Activated CD4-positive, CD25-positive, alpha-beta regulatory T cell treated with anti-CD3 and anti-CD28 coated beads, Interleukin-2, amount 50 U/mL, for 16 hours (primary cell): ENCODE measurements at places on chromosomes 1 and 21.

- no peak for DNase-seq
Observed at GRCh38 chr1:161196521-161197451, 2.1 kb downstream of the ADAMTS4 start.

GRCh38 chr1:92623187-92623778 lies 136.6 kb upstream of the GFI1 start:
- no peak for DNase-seq

DNA sequence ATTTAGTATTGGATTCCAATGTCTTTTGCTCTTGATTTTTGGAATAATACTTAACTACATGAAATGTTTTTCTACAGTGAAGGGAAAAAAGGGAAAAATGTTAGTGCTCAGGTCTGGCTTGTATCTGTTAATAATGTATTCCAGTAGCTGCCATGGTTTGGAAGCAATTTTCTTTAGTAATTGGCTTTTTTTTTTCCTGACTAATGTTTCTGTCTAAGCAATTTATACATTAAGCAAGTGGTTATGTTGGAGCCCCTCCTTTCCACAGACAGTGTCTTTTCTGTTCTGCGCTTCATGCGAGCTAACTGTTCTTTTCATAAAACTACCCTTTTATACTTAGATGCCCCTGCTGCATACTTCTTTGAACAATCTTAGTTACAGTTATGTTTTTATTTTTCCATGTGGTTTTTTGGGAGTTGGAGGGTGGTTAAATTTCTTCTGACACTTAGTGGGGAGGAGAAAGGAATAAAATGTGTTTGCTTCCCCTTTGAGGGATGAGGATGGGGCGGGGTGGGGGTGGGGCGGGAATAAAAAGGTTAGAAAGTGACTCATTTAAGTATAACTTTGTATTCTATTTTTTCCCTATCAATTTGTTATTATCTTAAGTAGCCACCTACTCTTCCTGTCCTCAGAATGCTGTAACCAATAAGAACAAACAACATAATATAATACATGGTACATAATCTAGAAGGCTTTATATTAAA lies 83.1 kb downstream of the CLIC4 start:
- no peak for DNase-seq

DNA sequence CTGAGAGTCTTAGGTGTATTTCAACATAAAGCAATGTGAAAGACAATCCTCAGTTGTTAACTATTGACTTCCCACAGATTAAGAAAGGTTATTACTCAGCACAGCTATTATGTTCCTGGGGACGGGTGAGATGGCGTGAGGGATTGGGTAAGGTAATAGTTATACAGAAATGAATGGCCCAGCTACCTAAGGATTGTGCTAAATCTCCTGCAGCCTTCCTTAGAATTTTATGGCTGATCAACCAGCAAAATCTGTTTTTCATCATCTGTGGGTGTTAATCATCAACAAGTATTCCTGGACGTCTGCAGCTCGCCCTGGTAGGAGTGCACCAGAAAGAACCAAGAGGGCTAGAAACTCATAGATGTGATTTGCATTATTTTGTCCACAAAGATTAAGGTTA lies 146.0 kb upstream of the IVNS1ABP start:
- DNase-seq: no peak
